ENCODE measurements at places on chromosomes 7 and 10. TPM values are rescaled to one million over a fixed set of nuclear protein-coding genes. Genes with fewer than 3 reads are reported as not detected.

DNA sequence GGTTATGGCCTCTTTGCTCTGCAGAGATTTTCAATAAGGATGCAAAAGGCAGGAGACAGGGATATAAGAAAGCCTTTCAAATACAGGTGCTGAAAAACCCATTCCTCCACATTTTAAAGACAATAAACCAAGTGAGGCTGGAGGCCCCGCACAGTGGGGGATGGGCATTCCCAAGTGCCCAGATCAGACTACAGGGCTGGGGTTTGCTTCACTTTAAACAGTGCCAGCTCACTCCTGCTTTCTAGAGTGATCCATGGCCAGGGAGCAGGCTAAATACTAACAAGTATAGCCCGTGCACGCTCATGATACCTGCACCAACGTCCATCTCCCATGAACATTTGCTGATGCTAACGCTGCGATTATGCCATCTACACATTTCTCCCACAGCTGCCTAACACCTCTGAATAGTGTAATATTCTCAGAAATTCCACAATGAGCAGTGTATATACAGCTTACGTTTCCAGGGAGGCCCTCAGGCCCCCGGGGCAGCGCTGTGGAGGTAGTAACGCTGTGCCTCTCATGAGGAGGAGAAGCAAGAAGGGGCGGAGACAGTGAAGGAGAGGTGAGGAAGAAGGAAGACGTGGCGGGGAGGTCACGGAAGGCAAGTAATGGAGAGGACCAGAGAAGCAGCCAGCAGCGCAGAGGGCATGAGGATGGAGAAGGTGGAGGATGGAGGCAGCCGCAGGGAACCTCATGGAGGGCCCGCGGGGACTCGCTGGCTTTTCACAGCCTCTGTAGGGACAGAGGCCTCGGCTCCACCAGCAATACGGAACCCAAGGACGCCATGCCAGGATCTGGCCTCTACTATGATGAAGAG is 141.7 kb downstream of the USP6NL start:
- no peaks in the 10 kb centered on the region for H3K27me3 ChIP-seq
- DNase-seq, result no peak
- H3K4me3 ChIP-seq, result no peak overlapping the region
- no peaks in the 10 kb centered on the region for H3K36me3 ChIP-seq
- no peak overlapping the region for H3K27ac ChIP-seq

GRCh38 chr7:131040467-131040932 is 287.2 kb upstream of the MKLN1 start:
- H3K27ac ChIP-seq, result no peak overlapping the region
- no peak overlapping the region for H3K4me3 ChIP-seq
- peaks cover 15% of the 10 kb centered on the region for H3K36me3 ChIP-seq
- H3K4me1 ChIP-seq, result peaks cover 23% of the 10 kb centered on the region

GRCh38 chr7:83486536-83486935 is 162.4 kb downstream of the SEMA3E start:
- H3K36me3 ChIP-seq, result no peaks in the 10 kb centered on the region
- H3K4me1 ChIP-seq, result no peaks in the 10 kb centered on the region
- DNase-seq, result no peak
- H3K27me3 ChIP-seq, result no peaks in the 10 kb centered on the region

IFIT1 gene
- 6.2 TPM for total RNA-seq

TSPAN12 gene
- total RNA-seq, result not detected

Measured in CD4-positive, alpha-beta T cell (primary cell).